ENCODE measurements at places on chromosomes 6 and 20.

DNA sequence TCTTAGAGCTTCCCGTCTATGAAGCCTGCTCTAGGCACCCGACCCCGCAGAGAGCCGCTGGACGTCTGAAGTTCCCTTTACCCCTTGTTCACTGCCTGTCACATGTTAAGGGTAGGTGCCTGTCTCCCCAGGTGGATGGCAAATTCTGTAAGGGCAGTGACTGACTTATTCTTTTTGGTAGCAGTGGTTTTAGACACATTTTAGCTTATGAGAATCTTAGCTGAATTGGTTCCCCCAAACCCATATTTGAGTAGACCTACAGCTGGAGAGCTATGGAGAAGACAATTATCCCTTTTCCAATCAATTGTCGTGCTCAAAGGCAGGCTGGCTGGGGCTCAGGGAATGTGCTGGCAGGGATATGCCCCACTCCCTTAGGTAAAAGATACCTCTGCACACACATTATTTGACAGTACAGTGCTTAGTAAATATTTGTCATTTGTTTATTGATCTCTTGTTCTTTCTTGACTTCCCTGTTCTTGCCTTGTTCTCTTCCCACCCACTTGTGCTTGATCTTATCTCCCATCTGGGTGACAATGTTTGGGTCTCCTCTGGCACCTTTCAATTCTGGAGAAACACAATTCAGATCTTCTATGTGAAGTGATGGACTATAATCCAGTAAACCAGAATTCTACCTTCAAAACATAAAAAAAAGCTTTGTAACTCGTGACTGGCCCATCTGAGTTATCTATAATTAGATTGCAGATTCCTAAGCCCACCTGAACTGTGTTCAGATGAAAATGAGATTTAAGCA lies 114.3 kb upstream of the SLC2A12 start:
- no peak for DNase-seq

- DNase-seq, result no peak
Measured at GRCh38 chr6:21001736-21002135, 467.5 kb downstream of the CDKAL1 start.

- DNase-seq, result no peak
Measured at GRCh38 chr6:128310451-128310850, 209.9 kb downstream of the PTPRK start.

GRCh38 chr6:46781478-46782378 lies 11.5 kb upstream of the MEP1A start:
- DNase-seq, result peak; percentile 4

GRCh38 chr6:148747145-148747470 lies 278 bp downstream of the UST start:
- DNase-seq, result no peak

- no peak for DNase-seq
Measured at GRCh38 chr20:6959900-6960312, 192.4 kb downstream of the BMP2 start.

- DNase-seq, result no peak
Measured at GRCh38 chr6:160035693-160036330, 66.9 kb downstream of the IGF2R start.

DNA sequence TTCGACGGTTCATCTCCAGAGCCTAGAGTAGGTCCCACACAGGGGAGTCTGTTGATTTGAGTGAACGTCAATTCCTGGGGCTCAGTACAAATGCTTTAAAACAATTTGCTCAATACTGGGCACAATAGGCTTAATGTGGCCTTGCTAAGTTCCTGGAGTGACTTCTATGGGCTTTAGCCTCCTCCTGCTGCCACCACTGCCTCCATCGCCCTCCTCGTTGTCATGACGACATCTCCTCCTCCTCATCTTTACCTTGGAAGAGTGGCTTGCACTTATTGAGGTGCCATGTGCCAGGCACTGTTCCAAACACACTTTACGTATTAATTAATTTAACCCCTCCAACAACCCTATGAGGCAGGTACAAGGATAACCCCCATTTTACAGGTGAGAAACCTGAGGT lies 11.8 kb upstream of the ZMYND8 start:
- DNase-seq, result no peak

GRCh38 chr6:63923139-63923739 lies 287.6 kb downstream of the PHF3 start:
- no peak for DNase-seq

DNA sequence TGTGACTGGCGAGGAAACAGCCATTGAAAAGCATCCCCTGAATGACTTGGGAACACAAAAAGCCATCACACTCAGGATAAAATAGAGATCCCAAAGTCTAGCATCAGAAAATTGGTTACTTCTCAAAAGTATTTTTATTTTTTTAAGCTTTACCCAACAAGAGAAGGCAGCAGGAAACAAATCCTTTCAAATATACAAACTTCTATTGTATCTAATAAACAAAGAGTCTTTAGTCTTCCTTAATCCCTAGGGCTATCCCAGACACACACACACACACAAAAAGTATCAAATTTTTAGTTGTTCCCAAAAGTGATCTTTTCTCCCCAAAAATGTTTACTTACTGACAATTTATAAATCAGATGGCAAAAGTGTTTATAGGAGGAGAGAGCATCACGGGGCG lies 33.2 kb upstream of the MARCKS start:
- no peak for DNase-seq

- DNase-seq, result no peak
Measured at GRCh38 chr6:145003145-145003544, 718.0 kb downstream of the UTRN start.

GRCh38 chr20:46458866-46459750 lies 52.7 kb upstream of the ELMO2 start:
- no peak for DNase-seq

DNA sequence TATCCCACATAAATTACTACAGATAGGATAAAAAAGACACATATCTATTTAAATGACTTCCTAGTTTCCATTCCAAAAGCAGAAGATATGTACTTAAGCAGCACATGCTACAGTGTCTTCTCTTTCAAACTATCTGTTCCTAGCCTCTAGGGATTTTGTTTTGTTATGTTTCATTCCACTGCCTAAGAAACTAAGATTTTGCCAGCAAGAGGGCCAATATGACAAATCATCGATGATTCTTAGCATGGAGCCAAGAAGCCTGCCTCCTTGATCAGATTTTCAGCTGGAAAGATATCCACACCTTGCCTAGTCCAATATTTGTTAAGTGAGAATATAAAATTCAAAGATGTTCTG lies 7.0 kb downstream of the SNX5 start:
- DNase-seq, result no peak

GRCh38 chr6:120395784-120396183 lies 938.5 kb downstream of the TBC1D32 start:
- no peak for DNase-seq

GRCh38 chr6:90368001-90368400 lies 71.4 kb upstream of the BACH2 start:
- no peak for DNase-seq
